Muscle of arm (tissue), 14 donors: ENCODE measurements at places on chromosomes 2 and 18. TPM values are rescaled to one million over a fixed set of nuclear protein-coding genes. Genes with fewer than 3 reads are reported as not detected.

The PTRHD1 gene
- polyA plus RNA-seq: 40.4 TPM

GRCh38 chr18:45780568-45780967, 44.9 kb upstream of the SIGLEC15 start:
- DNase-seq: no peak

The PRSS56 gene
- 0.62 TPM for polyA plus RNA-seq

DNA sequence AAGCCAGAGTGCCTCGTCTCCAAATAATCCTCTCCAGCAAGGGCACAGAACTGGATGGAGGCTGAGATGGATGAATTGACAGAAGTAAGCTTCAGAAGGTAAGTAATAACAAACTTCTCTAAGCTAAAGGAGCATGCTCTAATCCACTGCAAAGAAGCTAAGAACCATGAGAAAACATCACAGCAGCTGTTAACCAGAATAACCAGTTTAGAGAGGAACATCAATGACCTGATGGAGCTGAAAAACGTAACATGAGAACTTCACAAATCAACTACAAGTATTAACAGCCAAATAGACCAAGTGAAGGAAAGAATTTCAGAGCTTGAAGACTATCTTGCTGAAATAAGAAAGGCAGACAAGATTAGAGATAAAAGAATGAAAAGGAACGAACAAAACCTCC, 32.3 kb downstream of the WDPCP start:
- no peak for DNase-seq

- DNase-seq: no peak
Measured at GRCh38 chr2:204472375-204472774, 72.9 kb upstream of the PARD3B start.

DNA sequence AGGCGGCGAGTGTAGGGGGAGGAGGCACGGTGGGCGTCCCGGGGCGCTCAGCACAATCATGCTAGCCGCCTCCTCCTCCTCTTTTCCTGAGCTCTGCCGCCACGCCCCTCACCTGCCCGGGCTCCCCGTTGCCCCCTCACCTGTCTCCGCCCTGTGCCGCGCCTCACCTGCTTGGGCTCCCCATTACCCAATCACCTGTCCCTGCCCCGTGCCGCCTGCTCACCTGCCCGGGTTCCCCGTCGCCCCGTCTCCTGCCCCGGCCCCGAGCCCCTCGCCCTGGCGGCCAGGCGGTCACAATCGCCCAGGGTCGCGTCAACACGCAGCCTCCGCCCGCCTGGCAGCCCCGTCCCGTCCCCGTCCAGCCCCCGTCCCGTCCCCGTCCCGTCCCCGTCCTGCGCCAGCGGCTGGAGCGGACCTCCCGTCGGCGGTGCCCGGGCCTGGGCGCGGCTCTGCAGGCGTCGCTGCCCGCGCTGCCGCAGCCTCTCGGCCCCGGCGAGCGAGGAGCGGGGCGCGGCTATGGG, at the start of gene DCDC2C:
TSS of gene DCDC2C (plus strand) at position 340 of the 521 bp plus-strand sequence. CDS start at position 517, 177 bp downstream.
- no peak for DNase-seq

The MYL1 gene
- 9,388 TPM for polyA plus RNA-seq

GRCh38 chr2:23482188-23482587, 97.2 kb downstream of the KLHL29 start:
- no peak for DNase-seq

The PPP1R1C gene
- polyA plus RNA-seq: not detected

GRCh38 chr2:133835821-133836619, 267.8 kb upstream of the NCKAP5 start:
- DNase-seq: no peak

DNA sequence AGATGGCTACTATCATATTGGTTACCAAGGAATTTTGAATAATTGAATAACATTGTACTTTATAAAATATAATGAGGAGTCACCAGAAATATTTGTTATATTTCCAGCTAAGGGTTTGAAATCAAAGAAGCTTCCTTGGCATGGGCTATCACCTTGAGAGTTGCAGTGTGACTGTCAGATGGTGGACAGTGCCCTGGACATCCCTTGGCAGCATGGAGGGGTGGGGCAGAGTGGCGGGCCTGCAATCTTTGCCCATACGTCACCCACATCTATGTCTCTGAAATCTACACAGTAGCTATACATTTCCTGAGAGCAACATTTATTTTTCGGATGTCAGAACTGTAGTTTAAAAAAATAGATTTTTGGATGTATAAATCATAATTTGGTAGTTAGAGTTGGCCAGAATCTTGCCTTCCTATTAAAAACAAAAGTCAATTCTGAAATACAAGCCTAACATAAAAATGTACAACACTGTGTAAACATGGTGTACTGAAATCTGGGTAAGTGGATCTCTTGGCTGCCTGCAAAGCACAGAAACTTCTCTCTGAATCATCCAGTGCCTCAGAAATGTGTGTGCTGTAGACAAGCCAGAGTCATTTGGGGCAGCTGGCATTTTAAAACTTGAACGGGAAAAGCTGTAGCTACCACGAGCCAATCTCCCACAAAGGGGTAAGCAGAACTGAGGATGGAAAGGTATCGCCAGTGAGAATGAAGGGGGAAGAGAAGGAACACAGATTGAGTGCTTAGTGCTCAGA, 124.2 kb upstream of the ARHGAP28 start:
- DNase-seq: no peak

The KCMF1 gene
- polyA plus RNA-seq: 38.7 TPM

The BCL2L11 gene
- polyA plus RNA-seq: 10.0 TPM

- no peak for DNase-seq
Measured at GRCh38 chr18:3135536-3135935, 84.2 kb downstream of the MYOM1 start.

- DNase-seq: no peak
Measured at GRCh38 chr2:222813177-222813843, 47.5 kb upstream of the ACSL3 start.

- DNase-seq: no peak
Measured at GRCh38 chr18:70284976-70285620, 3.7 kb upstream of the SOCS6 start.

DNA sequence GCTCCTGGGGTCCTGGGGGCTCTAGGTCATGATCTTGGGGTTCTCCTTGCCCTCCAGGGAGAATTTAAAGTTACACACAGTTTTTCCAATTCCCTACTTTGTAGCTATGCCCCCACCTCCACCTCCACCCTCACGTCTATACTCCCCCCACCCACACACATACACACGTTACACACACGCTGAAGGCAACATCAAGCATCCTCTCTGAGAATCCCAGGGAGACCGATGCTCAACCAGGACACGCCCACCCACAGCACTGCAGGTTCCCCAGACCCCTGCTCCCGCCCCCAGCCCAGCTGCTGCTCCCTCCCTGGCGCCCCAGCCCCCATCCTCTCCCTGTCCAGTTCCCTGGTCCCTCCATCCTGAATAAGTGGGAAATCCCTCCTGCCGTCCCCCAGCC, 6.4 kb upstream of the TNS1 start:
- DNase-seq: no peak

The GALNT3 gene
- 1.5 TPM for polyA plus RNA-seq

DNA sequence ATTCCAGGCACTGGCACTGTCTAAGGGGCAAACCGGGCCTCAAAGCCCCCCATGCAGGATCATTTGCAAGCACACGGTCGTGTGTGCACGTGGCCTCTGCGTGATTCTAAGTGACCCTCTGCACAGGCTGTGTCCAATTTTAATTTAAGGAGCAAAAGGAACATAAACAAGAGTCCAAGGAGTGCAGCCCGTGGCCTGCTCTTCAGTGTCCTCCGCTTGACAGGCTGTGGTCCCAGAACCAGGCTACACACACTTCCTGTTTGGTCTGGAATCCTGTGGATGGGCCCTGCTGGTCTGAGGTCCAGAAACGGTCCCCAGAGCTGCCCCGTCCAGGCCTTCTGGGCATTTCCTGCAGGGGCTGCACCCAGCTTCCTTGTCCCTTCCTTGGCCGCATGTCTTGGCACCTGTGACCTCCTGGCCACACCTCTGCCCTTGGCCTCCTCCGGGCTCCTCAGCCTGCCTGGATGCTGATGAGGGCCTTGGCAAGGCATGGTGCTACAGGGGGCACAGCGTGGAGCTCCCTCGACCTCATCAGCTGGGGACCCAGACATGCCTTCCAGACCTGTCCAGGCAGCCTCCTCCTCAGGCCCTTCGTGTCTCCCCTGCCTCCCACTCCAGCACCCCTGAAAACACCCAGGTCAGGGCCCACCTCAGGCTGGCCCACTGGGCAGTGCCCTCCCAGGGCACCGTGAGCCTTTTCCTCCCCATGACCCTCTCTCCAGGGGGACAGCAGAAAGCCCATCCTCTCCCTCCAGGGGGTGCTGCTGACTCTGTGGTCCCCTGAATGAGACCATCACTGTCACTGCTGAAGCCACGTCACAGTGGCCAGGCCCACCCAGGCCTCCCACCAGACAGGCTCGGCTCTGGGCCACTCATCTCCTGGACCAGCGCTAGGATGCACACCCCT, 136.4 kb upstream of the GPC1 start:
- DNase-seq: no peak

The TGFA gene
- polyA plus RNA-seq: 2.4 TPM

DNA sequence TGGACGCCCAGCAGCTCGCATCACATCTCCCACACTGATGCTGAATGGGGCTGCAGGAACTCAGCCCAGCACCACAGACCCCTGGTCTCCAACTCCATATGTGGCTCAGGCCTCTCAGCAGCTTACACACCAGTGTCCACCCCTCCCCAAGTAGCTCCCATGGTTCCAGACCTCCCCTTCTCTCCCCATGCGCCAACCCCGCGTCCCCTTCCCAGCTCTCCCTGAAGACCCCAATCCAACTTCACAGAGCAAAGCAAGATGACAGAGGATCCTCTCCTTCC, 188.9 kb downstream of the SH3BP4 start:
- DNase-seq: no peak

The DCDC2C gene
- polyA plus RNA-seq: not detected

The RESP18 gene
- polyA plus RNA-seq: not detected

The TFPI gene
- polyA plus RNA-seq: 112 TPM

- no peak for DNase-seq
Measured at GRCh38 chr2:134327367-134327766, 73.5 kb downstream of the MGAT5 start.

GRCh38 chr18:45932708-45933107, 34.4 kb downstream of the EPG5 start:
- DNase-seq: no peak

DNA sequence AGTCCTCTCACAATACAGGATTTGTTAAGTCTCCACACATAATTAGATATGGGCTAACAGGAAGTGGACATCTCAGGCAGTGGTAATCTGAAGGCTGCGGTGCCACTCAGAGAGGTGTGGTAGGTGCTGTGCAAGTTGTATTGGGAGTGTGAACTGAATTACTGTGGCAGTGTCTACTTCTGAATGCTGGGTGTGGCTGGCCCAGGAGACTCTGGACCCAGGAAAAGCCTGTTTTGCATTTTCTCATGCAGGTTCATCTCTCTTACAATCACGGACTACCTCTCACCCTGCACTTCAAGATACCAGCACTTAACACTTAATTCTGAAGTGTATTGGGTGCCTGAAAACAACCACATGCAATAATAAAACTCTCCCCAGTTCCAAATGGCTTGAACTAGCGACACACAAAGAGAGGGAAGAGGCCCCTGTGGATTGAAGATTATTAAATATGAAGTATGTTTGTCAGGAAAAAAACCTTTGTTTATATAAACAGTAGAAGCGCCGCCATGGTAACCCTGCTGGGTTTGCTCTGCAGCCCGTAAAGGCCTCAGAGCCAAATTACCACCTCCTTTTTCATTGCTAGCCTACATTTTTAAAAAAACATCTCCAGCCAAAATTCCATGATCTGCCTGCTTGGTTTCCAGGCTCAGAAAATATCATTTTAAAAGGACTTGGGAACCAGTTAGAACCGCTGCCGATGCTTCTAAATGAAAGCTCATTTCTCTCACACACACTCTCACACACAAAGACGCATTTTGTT, 77.5 kb downstream of the GFPT1 start:
- peak; percentile 94 for DNase-seq

- DNase-seq: no peak
Measured at GRCh38 chr2:60512641-60513040, 40.8 kb downstream of the BCL11A start.

DNA sequence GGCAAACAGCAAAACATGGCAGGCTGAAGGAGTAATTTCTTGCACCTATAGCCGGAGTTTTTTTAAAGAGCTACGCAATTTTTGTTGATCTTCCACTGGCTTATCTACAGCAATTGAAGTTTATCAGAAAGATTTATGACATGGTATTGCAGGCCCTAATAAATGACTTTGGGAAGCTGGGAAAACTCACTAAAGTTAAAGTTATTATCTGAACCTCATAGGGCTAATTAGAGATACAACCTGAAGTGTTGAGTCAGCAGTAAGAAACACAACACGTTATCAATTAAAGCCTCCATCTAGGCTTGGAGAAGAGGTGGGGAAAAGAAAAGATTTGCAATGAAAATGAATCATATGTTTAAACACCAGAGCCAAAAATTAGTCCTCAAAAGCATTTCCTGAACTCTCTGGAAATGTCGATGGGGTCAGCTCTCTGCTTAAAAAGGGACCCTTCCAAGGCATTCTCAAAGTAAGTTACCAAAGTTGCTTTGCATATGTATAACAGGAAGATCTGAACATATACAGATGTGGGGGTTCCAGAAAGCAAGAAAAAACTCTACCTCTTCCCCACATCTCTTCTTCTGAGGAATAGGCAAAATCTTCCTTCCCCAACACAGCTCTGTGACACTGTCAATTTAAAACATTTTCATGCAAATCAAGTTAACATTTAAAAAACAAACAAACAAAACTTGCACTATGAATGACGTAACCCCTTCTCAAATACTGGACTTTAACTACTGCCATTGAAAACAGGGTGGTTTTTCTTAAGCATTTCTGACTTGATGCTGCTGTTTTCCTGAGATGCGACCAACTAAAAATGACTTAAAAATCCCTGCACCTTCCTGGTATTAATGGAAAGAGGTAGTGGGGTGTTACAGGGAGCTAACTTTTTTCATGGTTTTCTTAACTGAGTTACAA, 915.6 kb downstream of the NRXN1 start:
- no peak for DNase-seq

The MROH2A gene
- not detected for polyA plus RNA-seq

DNA sequence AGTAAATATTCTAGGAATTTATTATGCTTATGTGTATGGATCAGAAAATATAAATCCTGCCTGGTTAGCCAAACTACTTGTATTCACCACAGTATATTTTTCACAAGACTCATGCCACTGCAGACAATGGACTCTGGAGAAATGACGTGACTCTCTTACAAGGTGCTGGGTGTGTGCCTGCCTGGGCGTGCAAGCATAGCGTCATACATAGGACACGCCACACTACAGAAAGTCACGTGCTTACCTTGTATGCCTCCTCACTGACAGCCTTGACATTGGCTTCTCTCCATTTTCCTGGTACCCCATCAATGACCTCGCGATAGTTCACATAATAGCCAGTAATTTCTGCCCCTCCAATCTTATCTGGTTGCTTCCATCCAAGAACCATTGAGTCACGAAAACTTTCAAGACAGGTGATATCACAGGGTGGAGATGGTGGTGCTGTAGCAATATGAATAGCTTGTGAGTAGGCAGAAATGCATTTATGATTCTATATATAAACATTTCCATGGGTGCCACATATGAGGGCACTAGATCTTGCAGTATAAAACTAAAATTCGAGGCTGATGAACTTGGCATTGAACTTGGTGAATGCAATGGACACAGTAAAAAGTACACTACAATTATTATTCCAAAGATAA, 93.2 kb downstream of the MYOM1 start:
- DNase-seq: no peak

GRCh38 chr2:27705851-27706622, 42.3 kb downstream of the SLC4A1AP start:
- peak; percentile 23 for DNase-seq

- DNase-seq: no peak
Measured at GRCh38 chr2:27914041-27914804, 23.7 kb downstream of the BABAM2 start.
